ENCODE measurements at places on chromosomes 4 and X.

- DNase-seq: no peak
Measured at GRCh38 chrX:155767876-155768769, 113.0 kb upstream of the VAMP7 start.

GRCh38 chrX:138191998-138192397, 519.5 kb downstream of the FGF13 start:
- no peak for DNase-seq

DNA sequence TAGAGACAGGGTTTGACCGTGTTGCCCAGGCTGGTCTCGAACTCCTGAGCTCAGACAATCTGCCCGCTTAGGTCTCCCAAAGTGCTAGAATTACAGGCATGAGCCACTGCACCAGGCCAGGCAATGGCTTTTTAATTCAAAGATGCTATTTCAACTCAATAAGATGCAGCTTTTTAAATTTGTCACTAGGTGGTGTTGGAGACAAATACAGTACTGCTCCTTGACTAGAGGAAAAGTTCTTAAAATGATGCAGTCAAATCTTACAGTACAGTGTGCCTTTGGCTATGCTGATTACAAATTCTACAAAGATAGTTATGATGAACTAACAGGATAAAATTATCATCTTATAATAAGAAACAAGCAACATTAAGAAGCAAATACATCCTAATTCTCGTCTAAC, 441.1 kb downstream of the KCNIP4 start:
- DNase-seq: no peak

- DNase-seq: no peak
Measured at GRCh38 chr4:113410686-113411085, 350.9 kb downstream of the CAMK2D start.

DNA sequence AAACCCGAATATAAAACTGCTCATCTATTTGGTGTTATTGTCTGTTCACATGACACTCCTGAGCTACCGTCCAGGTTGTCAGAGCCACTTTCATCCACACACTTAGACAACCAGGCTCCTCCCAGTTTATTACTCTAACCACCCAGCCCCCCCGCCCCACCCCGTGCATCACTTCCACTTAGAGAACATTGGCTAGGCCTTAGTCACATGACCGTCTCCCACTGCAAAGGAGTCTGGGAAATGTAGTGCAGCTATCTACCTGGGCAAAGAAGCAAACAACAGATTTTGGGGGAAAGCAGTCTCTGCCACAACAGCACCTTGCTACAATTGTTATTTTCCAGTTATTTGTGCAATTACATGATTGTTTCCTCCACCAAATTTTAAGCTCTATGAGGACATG, 57.6 kb upstream of the RBPJ start:
- DNase-seq: no peak

- no peak for DNase-seq
Measured at GRCh38 chrX:111353793-111354192, 58.2 kb downstream of the DCX start.

- DNase-seq: no peak
Measured at GRCh38 chr4:13597604-13598003, 29.9 kb downstream of the BOD1L1 start.

DNA sequence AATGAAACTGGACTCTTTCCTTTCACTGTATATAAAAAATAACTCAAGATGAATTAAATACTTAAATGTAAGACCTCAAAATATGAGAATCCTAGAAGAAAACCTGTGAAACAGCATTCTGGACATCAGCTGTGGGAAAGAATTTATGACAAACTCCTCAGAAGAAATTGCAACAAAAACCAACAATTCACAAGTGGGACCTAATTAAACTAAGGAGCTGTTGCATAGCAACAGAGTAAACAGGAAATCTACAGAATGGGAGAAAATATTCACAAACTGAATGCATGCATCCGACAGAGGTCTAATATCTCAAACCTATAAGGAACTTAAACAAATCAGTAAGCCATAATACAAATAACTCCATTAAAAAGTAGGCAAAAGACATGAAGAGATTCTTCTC, 851.7 kb upstream of the PCDH10 start:
- DNase-seq: no peak

DNA sequence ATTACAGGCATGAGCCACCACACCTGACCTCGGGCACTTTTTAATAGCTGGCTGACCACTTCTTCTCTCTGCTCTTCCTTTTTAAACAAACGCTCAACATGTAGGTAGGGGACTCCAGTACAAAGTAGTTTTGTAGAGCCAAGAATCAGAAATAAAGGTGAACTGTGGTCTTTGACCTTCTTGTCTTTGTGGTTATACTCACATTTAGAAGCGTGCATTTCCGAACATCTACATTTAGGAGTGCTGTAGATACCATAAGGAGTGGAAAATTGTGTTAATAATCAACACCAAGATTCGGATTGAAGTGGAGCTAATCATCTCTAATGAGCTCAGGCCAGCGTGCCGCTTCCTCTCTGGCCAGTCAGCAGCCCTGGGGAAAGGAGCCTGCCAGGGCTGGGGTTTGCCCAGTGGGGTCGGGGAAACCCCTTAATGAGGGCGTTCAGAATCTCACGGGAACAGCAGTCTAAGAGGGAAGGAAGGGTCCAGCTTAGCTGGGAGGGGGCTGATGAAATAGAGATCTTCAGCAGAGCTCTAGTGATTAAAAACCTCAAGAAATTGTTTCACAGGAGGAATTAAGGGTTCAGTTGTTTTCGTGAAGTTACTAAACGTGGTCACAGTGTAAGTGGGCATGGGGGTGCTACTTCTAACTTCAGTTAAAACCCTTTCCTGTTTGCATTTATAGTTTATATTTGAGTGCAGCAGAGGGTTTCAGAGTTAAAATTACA, 81.2 kb downstream of the GAB1 start:
- no peak for DNase-seq

DNA sequence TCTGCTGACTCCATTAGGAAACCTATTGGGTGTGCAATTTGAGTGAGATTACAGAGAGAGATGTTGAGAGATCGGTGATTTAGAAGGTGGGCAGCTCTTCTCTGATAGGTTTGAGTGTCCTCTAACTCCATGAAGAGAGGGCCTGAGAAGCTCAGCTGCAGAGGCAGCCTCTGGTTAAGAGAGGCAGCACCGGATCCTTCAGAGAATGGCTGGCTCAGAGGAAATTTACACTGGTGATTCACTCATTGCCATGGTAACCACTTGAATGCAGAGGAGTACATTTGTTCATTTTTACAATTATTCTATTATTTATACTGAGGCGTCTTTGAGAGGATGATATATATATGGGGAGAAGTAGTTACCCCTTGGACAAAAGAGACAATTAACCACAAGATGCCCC, 171.7 kb downstream of the PDGFRA start:
- DNase-seq: no peak

DNA sequence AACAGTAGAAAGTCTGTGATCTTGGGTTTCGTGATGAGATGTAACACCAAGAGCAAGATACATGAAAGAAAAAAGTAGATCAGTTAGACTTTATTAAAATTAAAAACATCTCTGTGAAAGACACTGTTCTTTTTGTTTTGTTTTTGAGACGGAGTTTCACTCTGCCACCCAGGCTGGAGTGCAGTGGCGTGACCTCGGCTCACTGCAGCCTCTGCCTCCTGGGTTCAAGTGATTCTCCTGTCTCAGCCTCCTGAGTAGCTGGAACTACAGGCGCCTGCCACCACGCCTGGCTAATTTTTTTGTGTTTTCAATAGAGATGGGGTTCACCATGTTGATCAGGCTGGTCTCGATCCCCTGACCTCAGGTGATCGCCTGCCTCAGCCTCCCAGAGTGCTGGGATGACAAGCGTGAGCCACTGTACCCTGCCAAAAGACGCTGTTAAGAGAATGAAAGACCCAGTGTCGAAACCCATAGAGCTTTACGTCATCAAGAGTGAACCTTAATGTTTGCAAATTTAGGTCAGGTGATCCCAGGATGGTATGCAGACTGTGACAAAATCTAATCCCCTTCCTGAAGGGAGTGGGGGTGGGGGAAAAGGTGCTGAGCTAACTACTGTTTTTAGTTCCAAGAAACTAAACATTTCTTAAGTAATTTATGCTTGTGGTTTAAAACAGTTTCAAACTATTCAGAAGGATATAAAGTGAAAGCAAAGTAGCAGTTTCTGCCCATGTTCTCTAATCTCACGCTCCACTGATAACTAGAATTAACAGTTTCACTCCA, 8.0 kb downstream of the OFD1 start:
- DNase-seq: no peak

DNA sequence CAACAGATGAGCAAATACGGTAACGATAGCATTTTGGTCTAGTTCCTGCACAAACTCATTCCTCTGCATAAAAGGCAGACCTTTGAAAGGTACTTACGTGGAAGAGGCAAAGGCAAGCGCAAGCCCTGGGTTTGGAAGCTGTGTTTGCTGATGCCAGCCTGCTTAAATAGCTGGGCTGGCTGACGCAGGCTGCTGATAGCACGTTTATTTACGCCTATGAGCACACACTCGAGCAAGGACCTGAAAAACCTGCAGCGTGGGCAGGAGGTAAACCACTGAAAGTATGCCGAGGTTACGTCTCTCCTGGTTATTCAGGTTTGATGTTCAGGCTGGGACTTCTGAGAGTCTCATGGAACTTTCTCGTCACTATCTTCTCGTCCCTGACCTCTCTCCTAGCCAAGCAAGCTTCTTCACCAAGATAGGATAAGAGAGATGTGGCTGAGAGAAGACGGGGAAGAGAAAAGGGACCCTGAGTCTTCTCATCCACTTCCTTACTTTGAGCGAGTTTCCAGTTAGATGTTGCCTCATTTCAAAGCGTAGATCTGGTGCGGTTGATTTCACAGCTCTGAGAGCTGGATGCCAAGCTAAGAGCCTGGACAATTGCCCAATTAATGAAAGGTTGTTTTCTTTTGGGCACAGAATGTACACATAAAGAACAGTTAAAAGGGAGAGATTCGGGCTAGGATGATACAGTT, at the start of gene HOPX:
TSS of gene HOPX (minus strand) at position 139 of the 695 bp plus-strand sequence. CDS start 23,480 bp downstream, outside the sequence.
- no peak for DNase-seq

GRCh38 chr4:29805245-29805644, 914.9 kb upstream of the PCDH7 start:
- no peak for DNase-seq

GRCh38 chr4:41199788-41200187, 14.6 kb downstream of the APBB2 start:
- no peak for DNase-seq

DNA sequence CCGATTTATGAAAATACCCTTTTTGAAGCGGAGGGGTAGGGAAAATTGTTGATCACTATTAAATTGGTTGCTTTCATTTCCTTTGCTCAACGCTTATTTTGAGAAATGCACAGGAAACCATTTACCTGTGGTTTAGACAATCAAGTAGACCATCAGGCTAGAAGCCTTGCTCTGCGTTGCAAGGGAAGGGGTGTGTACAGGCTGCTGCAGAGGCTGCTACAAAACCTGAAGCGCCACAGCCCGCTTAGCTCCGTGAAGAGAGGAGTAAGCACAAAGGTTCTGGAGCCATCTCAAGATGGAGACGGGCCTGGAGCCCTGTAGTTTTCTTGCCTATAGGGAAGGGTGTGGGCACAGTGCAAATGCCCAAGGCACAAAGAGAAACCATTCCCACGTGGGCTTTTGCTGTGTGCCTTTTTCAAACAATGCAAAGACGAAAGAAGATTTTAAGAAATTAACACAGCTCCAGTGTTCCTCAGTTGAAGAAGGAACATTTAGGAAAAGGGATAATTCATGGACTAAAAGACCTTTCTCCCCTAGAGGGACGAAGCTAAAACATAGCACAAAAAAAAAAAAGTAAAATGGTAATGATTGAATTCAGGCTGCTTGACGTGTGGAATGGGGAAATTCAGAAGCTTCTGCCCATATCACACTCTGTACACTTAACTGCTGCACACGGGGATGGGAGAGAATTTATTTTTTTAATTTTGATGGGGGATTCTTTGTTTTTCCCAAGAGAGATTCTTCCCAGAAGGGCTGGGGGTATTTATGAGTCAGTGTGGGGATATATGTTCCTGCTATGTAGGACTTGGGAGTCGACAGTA, 3.5 kb downstream of the TMSB4X start:
- DNase-seq: no peak

DNA sequence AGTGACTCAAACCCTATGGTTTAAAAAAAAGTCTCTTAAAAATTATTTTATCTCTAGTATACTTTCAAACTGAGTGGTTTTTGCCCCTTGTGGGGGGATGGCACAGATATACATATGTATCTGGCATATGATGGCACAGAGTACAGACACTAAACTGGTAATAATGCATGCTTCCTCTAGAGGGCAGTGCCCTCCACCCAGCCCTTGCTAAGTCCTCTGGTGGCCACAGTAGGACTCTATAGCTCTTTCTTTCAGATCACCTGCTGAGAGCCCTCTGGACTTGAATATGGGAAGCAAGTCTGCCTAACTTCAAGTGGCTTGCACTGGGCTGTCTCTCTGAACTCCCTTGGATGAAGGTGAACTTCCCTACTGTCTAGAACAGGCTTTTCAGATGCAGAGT, 66.3 kb downstream of the TSPAN7 start:
- no peak for DNase-seq

DNA sequence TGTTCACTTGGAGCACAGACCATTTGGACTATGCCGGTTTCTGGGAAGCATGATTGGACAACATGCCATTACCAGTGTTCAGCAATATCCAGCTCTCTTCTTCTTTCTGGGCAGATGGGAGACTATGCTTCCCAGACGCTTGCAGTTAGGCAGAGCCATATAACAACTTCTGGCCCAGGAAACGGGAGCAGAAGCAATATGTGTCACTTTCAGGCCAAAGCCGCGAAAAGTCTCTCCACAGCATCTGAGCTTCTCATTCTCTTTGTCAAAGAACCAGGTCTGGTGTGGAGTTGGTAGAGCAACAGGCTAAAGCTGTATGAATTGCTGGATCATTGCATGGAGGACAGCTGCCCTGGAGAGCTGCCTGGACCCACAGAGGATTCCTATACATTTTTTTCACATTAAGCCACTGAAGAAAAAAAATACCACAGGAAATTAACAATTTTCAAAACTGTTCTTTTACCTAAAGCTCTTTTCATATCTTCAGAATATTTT, 131.4 kb upstream of the FRG1 start:
- no peak for DNase-seq

DNA sequence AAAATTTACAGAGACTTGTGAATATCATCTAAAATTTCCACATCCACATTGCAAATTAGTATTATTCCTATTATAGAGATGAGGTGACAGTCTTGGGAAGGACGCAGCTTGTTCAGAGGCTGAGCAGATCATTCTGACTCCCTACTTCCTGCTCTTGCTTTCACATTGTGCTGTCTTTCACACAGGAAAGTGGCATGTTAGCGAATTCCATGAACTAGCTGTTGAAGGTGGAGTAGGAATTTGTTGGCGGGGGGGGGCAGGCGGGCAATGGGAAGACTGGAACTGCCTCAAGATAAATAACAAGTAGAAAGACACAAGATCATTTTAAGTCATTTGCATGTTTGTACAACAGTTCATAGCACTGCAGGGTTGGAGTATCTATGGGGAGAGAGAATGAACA, 2.3 kb downstream of the PF4V1 start:
- DNase-seq: no peak

Measured in stimulated activated CD8-positive, alpha-beta memory T cell treated with anti-CD3 and anti-CD28 coated beads, Interleukin-2, amount 100 ng/mL, for 1 hour (primary cell).